Testis (tissue), 5 donors: ENCODE measurements at places on chromosomes 11 and 22. TPM values are rescaled to one million over a fixed set of nuclear protein-coding genes. Genes with fewer than 3 reads are reported as not detected.

DNA sequence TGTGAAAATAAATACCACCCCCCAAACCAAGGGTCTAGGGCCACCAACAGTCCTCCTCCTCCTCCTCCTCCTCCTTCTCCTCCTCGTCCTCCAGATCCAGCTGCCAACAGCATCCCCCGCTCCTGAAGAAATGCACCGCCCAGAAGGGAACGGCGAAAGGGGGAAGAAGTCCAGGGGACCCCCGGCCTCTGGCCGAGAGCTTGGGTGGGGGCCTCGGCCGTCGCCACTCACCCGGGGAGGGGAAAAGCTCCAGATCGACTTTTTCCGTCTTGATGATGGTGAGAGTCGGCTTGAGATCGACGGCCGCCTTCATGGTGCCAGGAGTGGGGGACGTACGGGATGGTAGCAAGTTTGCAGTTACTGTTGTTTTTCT is 65.7 kb downstream of the ETS1 start:
- H3K27me3 ChIP-seq, result no peaks in the 10 kb centered on the region
- H3K36me3 ChIP-seq, result no peaks in the 10 kb centered on the region
- no peak for DNase-seq
- peak overlapping the region; percentile 94 for H3K27ac ChIP-seq

DNA sequence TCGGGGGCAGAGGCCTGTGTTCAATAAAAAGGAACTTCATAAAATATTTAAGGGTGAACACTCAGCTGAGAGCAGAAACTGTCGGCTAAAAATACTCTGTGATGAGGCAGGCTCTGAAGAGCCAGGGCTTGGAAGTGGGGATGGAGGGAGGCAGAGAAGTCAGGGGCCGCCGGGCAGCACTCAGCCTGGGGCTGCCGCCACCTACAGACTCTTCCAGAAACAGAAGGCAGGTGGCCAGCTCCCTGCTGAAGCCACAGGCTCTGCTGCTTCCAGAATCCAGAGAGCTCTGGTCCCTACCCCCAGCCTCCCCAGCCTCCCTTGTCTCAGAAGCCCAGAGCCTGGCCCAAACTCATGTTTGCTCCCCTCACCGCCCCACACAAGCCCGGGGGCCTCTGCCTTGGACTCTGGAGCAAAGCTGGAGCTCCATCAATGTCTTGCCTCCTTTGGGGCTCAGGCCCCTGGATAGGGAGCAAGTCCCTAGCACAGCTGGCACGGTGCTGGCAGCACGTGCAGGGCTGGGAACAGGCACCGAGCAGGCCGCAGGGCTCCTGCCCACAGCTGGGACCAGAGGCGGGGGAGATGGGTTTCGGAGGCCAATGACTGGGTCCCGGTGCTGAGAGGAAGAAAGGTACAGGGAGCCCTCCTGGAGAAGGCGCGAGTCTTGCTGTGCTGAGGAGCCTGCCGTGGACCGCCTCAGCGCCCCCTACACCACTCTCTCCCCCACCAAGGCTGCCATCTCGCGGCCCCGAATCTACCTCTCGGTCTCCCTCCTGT is 8.2 kb downstream of the LRFN4 start:
- H3K4me3 ChIP-seq, result no peak overlapping the region
- no peaks in the 10 kb centered on the region for H3K27me3 ChIP-seq
- no peak for DNase-seq
- H3K4me1 ChIP-seq, result no peaks in the 10 kb centered on the region
- H3K36me3 ChIP-seq, result no peaks in the 10 kb centered on the region
- H3K27ac ChIP-seq, result no peak overlapping the region

GRCh38 chr11:117945047-117945810 is 16.0 kb upstream of the TMPRSS13 start:
- DNase-seq, result no peak
- H3K27ac ChIP-seq, result no peak overlapping the region
- no peaks in the 10 kb centered on the region for H3K36me3 ChIP-seq
- H3K4me1 ChIP-seq, result no peaks in the 10 kb centered on the region
- H3K4me3 ChIP-seq, result no peak overlapping the region

- H3K4me3 ChIP-seq, result no peak overlapping the region
- DNase-seq, result peak; percentile 79
- no peaks in the 10 kb centered on the region for H3K36me3 ChIP-seq
- no peaks in the 10 kb centered on the region for H3K27me3 ChIP-seq
- H3K27ac ChIP-seq, result no peak overlapping the region
These were observed 7.8 kb upstream of the DUSP18 start for GRCh38 chr22:30675436-30675835.

GRCh38 chr11:78469896-78470295 is 52.3 kb upstream of the GAB2 start:
- H3K36me3 ChIP-seq, result no peaks in the 10 kb centered on the region
- H3K4me3 ChIP-seq, result no peak overlapping the region
- H3K4me1 ChIP-seq, result no peaks in the 10 kb centered on the region
- DNase-seq, result no peak

DNA sequence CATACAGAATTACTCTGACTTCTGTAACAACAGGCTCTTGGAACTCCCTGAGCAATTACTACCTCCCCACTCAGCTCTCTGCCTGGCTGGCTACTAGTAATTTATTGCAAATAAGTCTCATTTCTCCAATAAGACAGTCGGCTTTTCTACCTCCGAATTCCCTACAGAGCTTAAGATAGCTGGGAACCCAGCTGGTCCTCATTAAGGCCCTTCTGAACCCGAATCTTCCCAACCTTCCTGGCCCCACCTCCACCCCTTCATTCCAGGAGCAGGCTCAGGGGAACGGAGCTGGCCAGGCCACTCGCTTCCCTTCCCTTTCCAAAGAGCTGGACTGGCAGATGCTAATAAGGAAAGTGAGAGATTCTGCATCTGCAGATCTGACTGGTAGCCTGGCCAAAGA is 21.6 kb downstream of the TMPRSS5 start:
- no peak overlapping the region for H3K4me3 ChIP-seq
- no peak overlapping the region for H3K27ac ChIP-seq
- no peaks in the 10 kb centered on the region for H3K27me3 ChIP-seq
- no peaks in the 10 kb centered on the region for H3K36me3 ChIP-seq
- no peak for DNase-seq

- no peaks in the 10 kb centered on the region for H3K27me3 ChIP-seq
- no peak overlapping the region for H3K4me3 ChIP-seq
- peaks cover 26% of the 10 kb centered on the region for H3K4me1 ChIP-seq
- no peaks in the 10 kb centered on the region for H3K36me3 ChIP-seq
- DNase-seq, result no peak
These were observed 3.3 kb downstream of the RAB6A start for GRCh38 chr11:73757598-73757997.

DNA sequence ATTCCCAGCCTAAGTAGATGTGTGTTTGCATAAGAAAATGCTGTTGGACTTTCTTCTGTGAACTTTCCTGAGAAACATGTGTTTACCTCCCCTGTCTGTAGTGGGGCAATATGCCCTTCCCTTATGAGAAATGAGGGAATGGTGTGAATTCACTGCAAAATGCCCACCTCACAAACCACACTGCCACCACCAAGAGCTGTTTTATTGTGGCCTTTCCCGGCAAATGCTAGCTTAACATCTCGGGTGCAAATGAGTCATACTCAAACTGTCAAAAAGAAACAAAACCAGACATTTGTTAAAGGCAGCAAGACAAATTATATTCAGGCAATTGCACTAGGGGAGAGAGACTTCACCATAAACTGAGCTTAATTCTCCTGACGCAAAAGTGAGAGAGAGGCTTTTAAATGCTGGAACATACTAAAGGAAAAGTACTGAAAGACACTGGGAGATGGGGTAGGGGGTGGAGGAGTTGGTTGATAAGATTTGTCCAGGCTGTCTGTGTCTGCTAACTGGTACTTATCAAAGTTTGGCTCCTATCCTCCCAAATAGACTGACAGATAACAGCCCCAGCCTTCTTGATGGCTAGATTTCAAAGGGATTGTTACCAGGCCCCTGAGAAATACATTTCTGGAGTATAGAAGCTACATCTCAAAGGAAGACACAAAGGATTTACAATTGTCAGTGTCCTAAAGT is 70.9 kb upstream of the OR5AK2 start:
- no peaks in the 10 kb centered on the region for H3K4me1 ChIP-seq
- H3K4me3 ChIP-seq, result no peak overlapping the region
- no peaks in the 10 kb centered on the region for H3K36me3 ChIP-seq

- no peak overlapping the region for H3K27ac ChIP-seq
- no peaks in the 10 kb centered on the region for H3K27me3 ChIP-seq
These were observed 18.8 kb downstream of the RASD2 start for GRCh38 chr22:35559354-35560005.

DNA sequence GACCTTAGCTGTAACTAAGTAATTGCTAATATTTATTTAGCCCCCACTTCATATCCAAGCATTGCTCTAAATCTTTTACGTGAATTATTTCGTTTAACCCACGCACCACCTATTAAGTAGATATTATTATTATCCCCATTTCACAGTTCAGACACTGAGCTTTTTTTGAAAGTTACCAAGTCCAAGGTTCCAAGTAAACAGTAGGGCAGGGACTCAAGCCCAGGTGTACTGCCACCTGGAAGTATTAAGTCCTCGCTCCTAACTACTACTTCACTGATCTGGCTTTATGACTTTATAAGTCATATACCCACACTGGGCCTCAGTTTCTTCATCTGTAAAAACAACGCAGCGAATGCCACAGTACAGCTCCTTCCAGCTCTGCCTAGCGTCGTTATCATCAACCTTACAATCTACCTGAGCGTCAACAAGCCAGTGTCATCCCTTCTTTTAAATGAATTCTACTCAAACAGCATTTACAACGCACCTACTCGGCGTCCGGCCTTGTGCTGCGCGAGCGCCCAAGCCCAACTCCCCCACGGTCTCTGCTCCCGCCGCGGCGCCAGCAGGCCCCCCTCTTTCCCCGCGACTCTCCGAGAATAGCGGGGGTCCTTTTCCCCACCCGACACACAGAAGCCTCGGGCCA is 624 bp downstream of the TMEM41B start:
- H3K4me3 ChIP-seq, result peak overlapping the region; percentile 100
- H3K36me3 ChIP-seq, result no peaks in the 10 kb centered on the region
- no peaks in the 10 kb centered on the region for H3K27me3 ChIP-seq
- peak; percentile 33 for DNase-seq
- H3K27ac ChIP-seq, result peak overlapping the region; percentile 91

DNA sequence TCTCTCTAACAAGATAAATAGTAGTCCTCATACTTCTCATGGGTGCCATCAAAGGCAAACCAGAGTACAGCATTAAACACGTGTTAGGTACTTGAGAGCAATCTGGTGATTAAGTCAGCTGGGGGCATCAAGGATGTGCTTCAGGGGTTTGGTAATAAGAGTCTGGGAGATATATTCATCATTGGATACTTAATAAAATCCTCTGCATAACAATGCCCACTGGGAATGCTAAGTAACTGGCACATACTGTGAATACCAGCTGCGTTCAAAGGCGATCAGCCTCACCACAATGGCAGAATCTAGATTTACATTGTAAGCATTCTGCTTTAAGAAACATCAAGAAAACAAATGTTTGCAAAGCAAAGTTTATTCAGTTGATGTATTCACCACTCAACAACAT is 268.6 kb upstream of the PITPNB start:
- H3K4me1 ChIP-seq, result no peaks in the 10 kb centered on the region
- no peak for DNase-seq
- H3K27me3 ChIP-seq, result no peaks in the 10 kb centered on the region

GRCh38 chr11:16690086-16690485 is 48.4 kb upstream of the C11orf58 start:
- H3K27ac ChIP-seq, result no peak overlapping the region
- H3K4me1 ChIP-seq, result no peaks in the 10 kb centered on the region
- no peak overlapping the region for H3K4me3 ChIP-seq
- H3K27me3 ChIP-seq, result no peaks in the 10 kb centered on the region

GRCh38 chr22:40410731-40411505 is 40.5 kb downstream of the SGSM3 start:
- no peak overlapping the region for H3K27ac ChIP-seq
- no peaks in the 10 kb centered on the region for H3K4me1 ChIP-seq
- no peak overlapping the region for H3K4me3 ChIP-seq
- DNase-seq, result no peak

GRCh38 chr11:114160894-114161293 is 101.4 kb downstream of the ZBTB16 start:
- DNase-seq, result no peak
- no peak overlapping the region for H3K4me3 ChIP-seq
- peak overlapping the region; percentile 99 for H3K27ac ChIP-seq
- peaks cover 76% of the 10 kb centered on the region for H3K4me1 ChIP-seq

GRCh38 chr11:68120273-68121066 is 718 bp downstream of the CHKA start:
- H3K4me1 ChIP-seq, result peaks cover 32% of the 10 kb centered on the region
- H3K36me3 ChIP-seq, result no peaks in the 10 kb centered on the region
- DNase-seq, result peak; percentile 71
- no peaks in the 10 kb centered on the region for H3K27me3 ChIP-seq

- no peaks in the 10 kb centered on the region for H3K36me3 ChIP-seq
- H3K4me1 ChIP-seq, result no peaks in the 10 kb centered on the region
- H3K27ac ChIP-seq, result no peak overlapping the region
These were observed 304.1 kb upstream of the PITPNB start for GRCh38 chr22:28222976-28223745.

- H3K4me3 ChIP-seq, result no peak overlapping the region
- no peak overlapping the region for H3K27ac ChIP-seq
- H3K36me3 ChIP-seq, result no peaks in the 10 kb centered on the region
- peaks cover 24% of the 10 kb centered on the region for H3K4me1 ChIP-seq
- H3K27me3 ChIP-seq, result no peaks in the 10 kb centered on the region
- no peak for DNase-seq
These were observed 77.5 kb downstream of the PPFIBP2 start for GRCh38 chr11:7591107-7591894.

GRCh38 chr11:108873941-108874340 is 209.1 kb downstream of the DDX10 start:
- H3K27ac ChIP-seq, result no peak overlapping the region
- H3K4me3 ChIP-seq, result no peak overlapping the region
- no peak for DNase-seq
- peaks cover 10% of the 10 kb centered on the region for H3K4me1 ChIP-seq
- H3K27me3 ChIP-seq, result no peaks in the 10 kb centered on the region
- H3K36me3 ChIP-seq, result no peaks in the 10 kb centered on the region

- no peak for DNase-seq
- no peaks in the 10 kb centered on the region for H3K36me3 ChIP-seq
- no peaks in the 10 kb centered on the region for H3K27me3 ChIP-seq
- no peaks in the 10 kb centered on the region for H3K4me1 ChIP-seq
- no peak overlapping the region for H3K27ac ChIP-seq
These were observed 125.9 kb downstream of the RCN1 start for GRCh38 chr11:32216749-32217148.

- no peak for DNase-seq
- H3K27ac ChIP-seq, result no peak overlapping the region
- H3K27me3 ChIP-seq, result no peaks in the 10 kb centered on the region
- H3K36me3 ChIP-seq, result no peaks in the 10 kb centered on the region
- no peak overlapping the region for H3K4me3 ChIP-seq
These were observed 30.7 kb upstream of the STK33 start for GRCh38 chr11:8624698-8625097.

GRCh38 chr22:47041271-47042115 is 279.0 kb downstream of the TBC1D22A start:
- DNase-seq, result no peak
- H3K4me1 ChIP-seq, result no peaks in the 10 kb centered on the region

Gene CEP126
- 18.6 TPM for total RNA-seq

Gene APOBEC3C
- total RNA-seq, result 61.3 TPM

Gene OR2AG1
- total RNA-seq, result not detected

Gene CEND1
- 1.0 TPM for total RNA-seq

Gene ZP1
- total RNA-seq, result 4.0 TPM

Gene NXPE1
- 1.5 TPM for total RNA-seq

Gene ZBTB16
- 88.5 TPM for total RNA-seq

Gene PTPMT1
- total RNA-seq, result 239 TPM

Gene PDE2A
- total RNA-seq, result 20.6 TPM

Gene TIMP3
- 201 TPM for total RNA-seq

Gene HSPB2
- not detected for total RNA-seq

Gene SHANK3
- 11.4 TPM for total RNA-seq
